ENCODE measurements at places on chromosomes 1 and 21. TPM values are rescaled to one million over a fixed set of nuclear protein-coding genes. Genes with fewer than 3 reads are reported as not detected.

CACHD1 gene
- 48.6 TPM for total RNA-seq

ARHGEF10L gene
- 3.1 TPM for total RNA-seq

LIPI gene
- total RNA-seq = not detected

SERPINC1 gene
- total RNA-seq = not detected

C1QA gene
- not detected for total RNA-seq

RGL1 gene
- total RNA-seq = 60.7 TPM

DMRTA2 gene
- total RNA-seq = not detected

TFF1 gene
- not detected for total RNA-seq

IVL gene
- total RNA-seq = not detected

F5 gene
- not detected for total RNA-seq

SPRR3 gene
- total RNA-seq = not detected

ALDH9A1 gene
- total RNA-seq = 123 TPM

C2CD4D gene
- 0.95 TPM for total RNA-seq

LRRC3 gene
- total RNA-seq = 9.1 TPM

FCGR2B gene
- not detected for total RNA-seq

PLEKHN1 gene
- not detected for total RNA-seq

RAB42 gene
- total RNA-seq = not detected

All from endothelial cell (in vitro differentiated cells).